A549 treated with Hydrocortisone at 1 μM for 4 hours (cell line): ENCODE measurements at places on chromosomes 6 and 20. TPM values are rescaled to one million over a fixed set of nuclear protein-coding genes. Genes with fewer than 3 reads are reported as not detected.

Gene RHAG
- total RNA-seq = not detected in 5 replicates

Gene DLL1
- total RNA-seq = 0.10 to 0.33 TPM (median 0.16 TPM) in 5 replicates

Gene TBXT
- 0.21 TPM in 1 of 5 replicates, not detected in the others for total RNA-seq

Gene FRS3
- total RNA-seq = 2.0 to 2.8 TPM (median 2.2 TPM) in 5 replicates

Gene PPP1R14C
- 2.4 to 3.4 TPM (median 2.8 TPM) in 5 replicates for total RNA-seq

Gene LGSN
- 2.0 to 3.0 TPM (median 2.4 TPM) in 5 replicates for total RNA-seq

Gene FAM50B
- total RNA-seq = 4.9 to 6.3 TPM (median 6.0 TPM) in 5 replicates

Gene PGC
- total RNA-seq = 0.08 to 0.14 TPM (median 0.12 TPM) in 3 of 5 replicates, not detected in the others

Gene BTN3A1
- total RNA-seq = 2.0 to 3.2 TPM (median 2.5 TPM) in 5 replicates

Gene HCRTR2
- not detected in 5 replicates for total RNA-seq

Gene C4A
- total RNA-seq = 0.79 to 1.5 TPM (median 0.85 TPM) in 5 replicates

Gene FARS2
- total RNA-seq = 9.6 to 11.3 TPM (median 10.7 TPM) in 5 replicates

Gene GSTA4
- total RNA-seq = 7.8 to 9.8 TPM (median 8.5 TPM) in 5 replicates

Gene RIPK1
- total RNA-seq = 11.4 to 14.5 TPM (median 12.3 TPM) in 5 replicates

Gene TLDC2
- not detected in 5 replicates for total RNA-seq

Gene GPLD1
- total RNA-seq = 0.71 to 1.4 TPM (median 1.1 TPM) in 5 replicates
